ENCODE measurements at places on chromosomes 1 and 21.

DNA sequence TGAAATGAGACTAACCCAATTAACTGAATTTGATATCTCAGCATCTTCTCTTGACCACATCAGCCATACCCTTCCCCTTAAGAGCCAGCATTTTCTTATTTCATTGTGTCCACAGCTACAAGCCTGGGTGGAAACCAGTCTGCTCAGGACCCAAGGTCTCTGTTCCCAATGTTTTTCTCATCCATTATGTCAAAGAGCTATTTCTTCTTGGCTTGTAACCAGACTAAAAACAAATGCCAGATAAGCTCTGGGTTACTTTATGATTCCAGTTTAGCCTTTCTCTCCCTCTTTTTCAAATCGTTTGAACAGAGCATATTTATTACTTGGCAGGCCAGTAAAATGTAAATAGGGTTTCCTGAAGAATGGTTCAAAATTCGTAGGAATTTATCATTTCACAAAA is 109.3 kb upstream of the SPATA6 start:
- DNase-seq, result no peak

DNA sequence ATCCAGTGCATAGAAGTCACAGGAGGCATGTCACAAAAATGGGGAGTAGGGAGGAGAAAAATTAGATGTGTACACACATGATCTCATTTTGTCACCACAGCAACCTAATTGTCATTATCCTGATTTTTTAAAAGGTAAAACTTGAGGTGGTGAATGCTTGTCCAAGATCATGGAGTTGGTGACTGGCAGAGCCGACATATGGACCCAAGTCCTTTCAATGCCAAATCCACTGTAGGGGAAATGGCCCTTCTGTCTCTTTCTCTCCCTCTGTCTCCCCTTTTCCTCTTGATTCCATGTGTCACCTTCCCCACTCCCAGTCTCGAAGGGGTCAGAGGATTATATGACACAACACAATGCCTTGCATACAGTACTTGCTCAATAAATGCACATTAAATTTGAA is 65.7 kb upstream of the JUN start:
- no peak for DNase-seq

GRCh38 chr1:206698011-206698410 is 13.3 kb downstream of the MAPKAPK2 start:
- DNase-seq, result no peak

DNA sequence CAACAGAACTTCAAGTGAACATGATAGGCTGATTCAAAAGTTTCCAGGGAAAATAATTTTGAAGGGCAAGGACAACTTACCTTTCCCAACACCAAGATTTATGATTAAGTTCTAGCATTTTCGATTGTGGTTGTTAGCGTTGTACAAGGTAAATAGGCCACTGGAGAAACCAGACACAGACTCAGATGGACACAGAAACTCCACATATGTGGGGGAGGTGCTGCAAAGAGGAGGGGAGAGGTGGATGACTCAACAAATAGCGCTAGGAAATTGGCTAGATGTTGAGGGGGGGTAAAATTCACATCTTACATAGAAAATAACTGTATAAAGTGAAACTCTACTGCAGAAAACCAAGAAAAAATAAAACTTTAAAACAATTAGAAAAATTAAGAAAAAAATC is 564.4 kb downstream of the MATN1 start:
- no peak for DNase-seq

- DNase-seq, result no peak
These were observed 868.5 kb downstream of the BRINP3 start for GRCh38 chr1:189609167-189609566.

GRCh38 chr1:32012709-32013385 is 821 bp upstream of the KHDRBS1 start:
- DNase-seq, result no peak

DNA sequence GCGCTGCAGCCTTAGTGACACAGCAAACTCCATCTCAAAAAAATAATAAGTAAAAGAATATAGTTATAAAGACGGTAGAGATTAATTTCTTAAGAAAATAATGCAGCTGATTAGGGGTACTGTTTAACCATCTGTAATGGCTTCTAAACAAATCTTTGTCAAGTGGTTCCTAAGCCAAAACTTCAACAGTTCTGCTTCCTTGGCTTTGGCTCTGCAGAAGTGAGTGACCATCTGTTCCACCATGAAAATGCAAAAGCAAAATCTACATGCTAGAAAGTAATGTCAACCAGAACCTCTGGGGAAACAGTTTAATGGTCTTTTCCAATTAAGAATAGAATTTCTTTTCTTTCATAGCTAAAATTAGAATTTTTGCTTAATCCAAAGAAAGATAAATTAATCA is 8.3 kb upstream of the SH2D5 start:
- DNase-seq, result no peak

- DNase-seq, result no peak
These were observed 74.4 kb upstream of the HSD17B7 start for GRCh38 chr1:162716123-162716522.

GRCh38 chr1:89903550-89903949 is 82.7 kb downstream of the LRRC8D start:
- no peak for DNase-seq

DNA sequence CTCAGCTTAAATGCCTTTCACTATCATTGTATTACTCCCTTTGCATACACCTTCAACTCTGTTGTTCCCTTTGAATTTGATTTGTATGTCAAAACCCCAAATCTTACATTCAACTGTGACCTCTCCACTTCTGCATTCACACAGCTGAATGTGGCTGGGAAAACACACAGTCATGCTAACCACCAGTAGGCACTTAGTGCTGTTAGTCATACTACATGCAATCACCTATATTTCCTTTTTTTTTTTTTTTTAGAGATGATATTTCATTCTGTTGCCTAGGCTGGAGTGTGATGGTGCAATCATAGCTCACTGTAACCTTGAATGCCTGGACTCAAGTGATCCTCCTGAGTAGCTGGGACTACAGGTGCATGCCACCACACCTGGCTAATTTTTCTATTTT is 16.2 kb downstream of the BTBD8 start:
- no peak for DNase-seq

DNA sequence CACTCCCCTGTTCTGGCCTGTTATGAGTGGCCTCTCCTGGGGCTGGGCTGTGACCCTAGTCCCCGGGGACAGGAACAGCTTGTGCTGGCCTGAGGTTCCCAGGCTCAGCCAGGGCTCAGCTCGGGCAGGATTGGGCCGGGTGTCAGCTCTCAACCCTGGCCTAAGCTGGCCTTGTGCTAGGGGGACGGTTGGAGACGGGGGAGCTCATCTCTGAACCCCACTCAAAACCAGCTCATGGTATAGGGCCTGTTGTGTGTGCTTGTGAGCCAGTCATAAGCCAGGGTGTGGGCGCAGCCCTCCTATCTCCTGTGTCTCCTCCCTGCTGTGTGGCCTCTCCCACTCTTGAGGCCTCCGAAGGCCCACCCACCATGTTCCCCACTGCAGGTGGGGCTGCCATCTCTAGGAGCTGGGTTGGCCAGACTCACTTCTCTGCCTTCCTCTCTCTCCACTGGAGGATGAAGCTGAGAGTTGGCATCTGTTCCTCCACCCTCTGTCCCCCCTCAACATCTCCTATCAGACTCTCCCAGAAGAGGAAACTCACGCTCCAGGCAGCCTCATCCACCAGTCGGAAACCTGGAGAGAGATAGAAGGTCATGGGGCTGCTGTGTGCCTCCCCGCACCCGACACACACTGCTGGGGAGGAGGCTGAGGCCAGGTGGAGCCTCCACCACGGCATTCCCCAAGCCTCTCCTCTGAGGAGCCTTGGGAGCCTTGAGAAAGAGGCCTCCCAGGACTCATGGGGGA is 1.4 kb downstream of the PEAR1 start:
- no peak for DNase-seq

- DNase-seq, result no peak
These were observed 164.8 kb downstream of the PPIAL4G start for GRCh38 chr1:148318123-148318903.

GRCh38 chr1:62528015-62528414 is 69.3 kb upstream of the ANGPTL3 start:
- no peak for DNase-seq

DNA sequence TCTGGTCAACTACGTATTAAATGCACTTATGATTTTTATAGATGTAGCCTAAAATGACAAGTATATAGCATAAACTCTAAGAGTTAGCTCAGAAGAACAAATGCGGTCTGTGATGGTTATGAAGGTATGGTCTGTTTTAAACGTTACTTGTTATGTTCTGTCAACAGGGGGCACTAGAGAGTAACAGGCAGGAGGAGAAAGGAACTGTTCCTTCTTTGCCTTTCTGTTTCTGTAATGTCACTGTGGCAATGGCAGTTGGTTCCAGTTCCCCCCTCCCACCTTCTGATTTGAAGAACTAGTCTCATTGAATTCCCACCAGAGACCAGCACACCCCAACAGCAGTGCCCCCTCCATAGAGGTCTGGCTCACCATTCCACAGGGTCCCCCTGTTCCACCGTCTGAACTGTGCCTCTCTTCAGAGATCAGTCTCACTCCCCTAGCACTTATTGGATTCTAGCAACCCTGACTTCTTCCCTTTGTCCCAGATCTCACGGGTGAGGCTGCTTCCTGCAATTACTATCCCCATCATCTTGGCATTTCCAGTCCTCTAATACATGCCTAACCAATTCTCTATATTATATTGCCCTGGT is 14.0 kb downstream of the KRTAP24-1 start:
- no peak for DNase-seq

GRCh38 chr1:157269656-157270375 is 131.6 kb upstream of the ETV3 start:
- DNase-seq, result no peak

DNA sequence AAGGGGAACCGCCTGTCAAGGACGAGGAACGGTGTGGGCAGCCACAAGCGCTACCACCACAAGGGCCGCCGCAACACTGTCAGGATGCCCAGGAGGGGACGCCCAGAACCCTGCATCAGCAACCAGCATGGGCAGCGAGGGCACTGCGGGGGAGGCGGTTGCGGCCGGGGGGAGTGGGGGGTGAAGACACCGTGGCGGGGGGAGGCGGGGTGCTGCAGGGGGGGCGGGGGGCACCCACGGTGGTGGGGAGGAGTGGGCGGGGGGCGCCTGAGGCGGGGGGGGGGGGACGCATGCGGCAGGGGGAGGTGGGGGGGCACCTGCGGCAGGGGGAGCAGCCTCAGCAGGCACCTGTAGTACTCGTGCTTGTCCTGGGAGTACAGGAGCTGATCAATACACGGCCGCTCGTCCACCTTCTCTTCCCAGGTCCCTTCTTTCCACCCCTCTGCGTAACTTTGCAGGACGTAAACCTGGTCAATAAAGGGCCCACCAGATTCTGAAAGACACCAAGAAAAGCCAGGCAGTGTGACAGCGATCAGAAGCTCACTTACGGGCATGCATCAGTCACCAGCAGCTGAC is 4.6 kb downstream of the POFUT2 start:
- no peak for DNase-seq

DNA sequence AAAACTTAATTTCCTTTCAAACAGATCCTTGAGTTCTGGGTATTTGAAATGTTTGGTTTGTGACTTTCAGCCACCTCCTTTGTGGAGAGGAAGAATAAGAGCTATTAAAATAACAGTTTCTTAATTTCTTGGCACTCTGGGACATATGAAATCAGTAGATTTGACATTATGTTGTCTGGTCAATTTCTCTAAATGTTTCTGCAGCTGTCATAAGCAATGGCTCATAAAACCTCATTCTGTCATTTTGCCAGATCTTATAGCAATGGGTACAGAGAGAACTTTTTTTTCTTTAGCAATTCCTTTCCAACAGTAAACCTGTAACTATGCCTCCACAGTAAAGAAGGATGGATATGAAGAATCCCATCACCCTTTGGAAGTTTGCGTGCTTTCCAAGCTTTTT is 52.6 kb downstream of the LAMC1 start:
- no peak for DNase-seq

DNA sequence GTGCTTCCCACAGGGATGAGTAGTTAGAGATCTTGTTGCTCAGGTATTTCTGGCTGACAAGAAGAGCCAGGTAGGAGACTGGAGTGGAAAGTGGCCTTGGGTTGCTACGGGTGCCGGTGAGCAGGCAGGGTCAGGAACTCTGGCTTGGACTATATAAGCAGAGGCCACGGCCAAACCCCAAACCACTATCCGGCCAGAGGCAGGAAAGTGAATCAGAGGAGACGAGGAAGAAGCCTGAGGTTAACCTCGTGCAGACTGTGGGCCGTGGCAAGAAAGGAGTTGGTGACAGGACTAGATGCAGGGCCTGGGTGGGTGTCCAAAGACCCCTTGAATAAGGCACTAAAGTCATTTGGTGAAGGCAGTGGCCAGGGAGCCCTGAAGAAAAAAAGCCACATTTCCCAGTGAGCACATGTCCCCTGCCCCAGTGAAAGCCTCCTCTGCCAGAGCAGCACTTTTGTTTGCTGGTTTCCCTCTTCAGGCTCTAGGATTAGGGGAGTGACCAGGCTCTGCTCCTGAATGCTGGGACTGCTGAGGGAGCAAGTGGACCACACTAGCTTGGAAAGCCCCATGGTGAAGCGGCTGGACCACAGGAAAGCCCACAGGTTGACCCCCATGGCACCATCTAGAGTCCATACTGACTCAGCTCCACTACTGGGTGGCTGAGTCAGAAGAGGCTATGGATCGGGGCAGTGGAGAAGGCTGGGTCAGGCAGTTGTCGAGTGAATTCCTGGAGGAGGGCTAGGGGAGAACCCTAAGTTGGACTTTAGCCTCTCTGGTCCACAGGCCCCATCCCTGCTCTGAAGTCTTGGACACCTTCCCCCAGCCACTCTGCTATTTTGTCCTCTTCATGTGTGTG is 23.4 kb downstream of the CSF1 start:
- DNase-seq, result no peak

- DNase-seq, result no peak
These were observed 28.1 kb downstream of the PTPN14 start for GRCh38 chr1:214523124-214523824.

DNA sequence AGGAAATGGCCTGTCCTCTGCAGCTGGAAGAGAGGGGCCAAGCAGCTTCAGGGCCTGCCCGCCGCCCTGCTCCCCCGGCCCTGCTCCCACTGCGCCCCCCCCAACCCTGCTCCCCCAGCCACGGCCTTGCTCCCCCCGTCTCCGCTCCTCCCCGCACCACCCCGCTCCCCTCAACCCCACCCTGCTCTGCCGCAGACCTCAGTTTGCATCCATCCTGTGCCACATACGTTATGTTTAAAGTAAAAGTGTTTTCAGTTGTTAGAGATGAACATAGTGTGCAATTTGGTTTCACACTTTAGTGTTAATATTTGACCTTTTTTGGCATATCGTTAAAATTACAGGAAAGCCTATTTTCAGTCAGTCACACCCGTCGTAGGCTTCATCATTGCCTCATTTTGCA is 34.1 kb upstream of the DIP2A start:
- no peak for DNase-seq

GRCh38 chr1:21669258-21670058 is at the start of gene RAP1GAP:
Gene RAP1GAP (minus strand): TSS chr1:21669357. CDS start chr1:21620032, 49,325 bp downstream.
- DNase-seq, result no peak

GRCh38 chr1:25100151-25100833 is 132.0 kb downstream of the SYF2 start:
- no peak for DNase-seq

DNA sequence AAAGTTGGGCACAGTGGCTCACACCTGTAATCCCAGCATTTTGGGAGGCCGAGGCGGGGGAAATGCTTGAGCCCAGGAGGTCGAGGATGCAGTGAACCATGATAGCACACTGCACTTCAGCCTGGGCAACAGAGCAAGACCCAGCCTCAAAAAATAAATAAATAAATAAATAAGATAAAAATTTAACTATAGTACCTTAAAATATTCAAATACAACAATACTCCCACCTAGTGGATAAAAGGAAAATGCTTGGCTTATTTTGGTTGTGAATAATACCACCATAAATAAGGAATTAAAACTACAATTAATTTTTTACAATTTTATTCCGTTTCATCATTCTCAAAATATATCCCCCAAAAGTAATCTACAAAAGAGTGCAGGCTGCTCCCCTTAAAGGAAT is 8.1 kb downstream of the PSMG1 start:
- DNase-seq, result peak; percentile 52

- no peak for DNase-seq
These were observed 17.3 kb upstream of the NMNAT2 start for GRCh38 chr1:183435497-183435896.

All from SK-N-MC (cell line).